T-helper 2 cell treated with Interferon-gamma antibody and Interleukin-4, amounts not matched to agents 100 ng/mL and 5 ng/mL, for 36 hours (primary cell): ENCODE measurements at places on chromosomes 5 and 9. TPM values are rescaled to one million over a fixed set of nuclear protein-coding genes. Genes with fewer than 3 reads are reported as not detected.

The EGFL7 gene
- 0.66 and 0.80 TPM in 2 replicates for total RNA-seq

The GAPVD1 gene
- 49.4 and 51.9 TPM in 2 replicates for total RNA-seq

The NUDT12 gene
- total RNA-seq: 1.2 TPM in 2 replicates

The CREB3 gene
- total RNA-seq: 18.0 and 19.9 TPM in 2 replicates

The F12 gene
- 1.2 and 1.9 TPM in 2 replicates for total RNA-seq

The SLC34A3 gene
- not detected in 2 replicates for total RNA-seq

The HBEGF gene
- total RNA-seq: 7.4 and 7.6 TPM in 2 replicates

The ZNF483 gene
- total RNA-seq: 4.0 and 5.0 TPM in 2 replicates

The EFCAB9 gene
- total RNA-seq: not detected in 2 replicates

The SDHA gene
- 154 and 158 TPM in 2 replicates for total RNA-seq

The SLC6A19 gene
- not detected in 2 replicates for total RNA-seq

The FGFR4 gene
- total RNA-seq: 0.91 and 1.5 TPM in 2 replicates

The PLAC8L1 gene
- 1.1 TPM in 1 of 2 replicates, not detected in the other for total RNA-seq

The TRAF1 gene
- total RNA-seq: 78.8 and 82.3 TPM in 2 replicates
